ENCODE measurements at places on chromosomes 5 and 9.

GRCh38 chr9:133943036-133943780 lies 48.9 kb downstream of the VAV2 start:
- DNase-seq: no peak

- peak; percentile 37 for DNase-seq
Observed at GRCh38 chr9:127214421-127215267, 49.9 kb upstream of the GARNL3 start.

DNA sequence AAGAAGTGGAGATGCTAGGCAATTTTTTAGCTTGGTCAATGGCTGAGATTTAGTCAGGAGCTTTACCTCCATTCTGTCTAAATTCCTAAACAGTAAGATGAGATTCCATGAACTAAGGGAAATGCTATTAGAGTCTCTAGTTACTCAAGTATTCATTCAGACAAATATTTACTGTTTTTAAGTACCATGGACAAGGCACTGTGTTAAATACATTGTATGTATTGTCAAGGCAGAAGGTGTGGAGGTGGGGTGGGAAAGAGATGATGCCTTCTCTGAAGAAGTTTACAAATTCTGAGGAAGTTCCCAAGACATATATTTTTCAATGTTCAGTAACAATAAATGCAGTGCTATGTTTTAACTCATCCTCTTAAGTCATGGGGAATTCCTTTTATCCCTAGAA lies 459.9 kb upstream of the NMUR2 start:
- no peak for DNase-seq

- DNase-seq: no peak
Observed at GRCh38 chr9:106857811-106858470, 5.0 kb upstream of the ZNF462 start.

GRCh38 chr5:149048811-149049210 lies 14.1 kb downstream of the SH3TC2 start:
- no peak for DNase-seq

- DNase-seq: no peak
Observed at GRCh38 chr5:66170195-66170919, 26.3 kb downstream of the SREK1 start.

- no peak for DNase-seq
Observed at GRCh38 chr5:75214928-75215327, 21.8 kb downstream of the ANKRD31 start.

DNA sequence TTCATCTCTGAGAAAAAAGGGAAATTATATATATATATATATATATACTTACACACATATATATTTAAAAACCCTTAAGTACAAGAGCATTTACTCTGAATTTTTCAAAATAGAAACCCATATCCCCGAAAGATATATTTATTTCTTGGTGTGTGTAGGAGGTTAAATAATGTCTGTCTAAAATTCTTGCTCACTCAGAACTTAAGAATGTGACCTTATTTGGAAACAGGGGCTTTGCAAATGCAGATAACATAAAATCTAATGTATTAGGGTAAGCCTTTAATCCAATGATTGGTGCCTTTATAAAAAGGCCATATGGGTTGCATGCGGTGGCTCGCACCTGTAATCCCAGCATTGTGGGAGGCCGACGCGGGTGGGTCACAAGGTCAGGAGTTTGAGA lies 517.3 kb upstream of the TLE4 start:
- DNase-seq: no peak

DNA sequence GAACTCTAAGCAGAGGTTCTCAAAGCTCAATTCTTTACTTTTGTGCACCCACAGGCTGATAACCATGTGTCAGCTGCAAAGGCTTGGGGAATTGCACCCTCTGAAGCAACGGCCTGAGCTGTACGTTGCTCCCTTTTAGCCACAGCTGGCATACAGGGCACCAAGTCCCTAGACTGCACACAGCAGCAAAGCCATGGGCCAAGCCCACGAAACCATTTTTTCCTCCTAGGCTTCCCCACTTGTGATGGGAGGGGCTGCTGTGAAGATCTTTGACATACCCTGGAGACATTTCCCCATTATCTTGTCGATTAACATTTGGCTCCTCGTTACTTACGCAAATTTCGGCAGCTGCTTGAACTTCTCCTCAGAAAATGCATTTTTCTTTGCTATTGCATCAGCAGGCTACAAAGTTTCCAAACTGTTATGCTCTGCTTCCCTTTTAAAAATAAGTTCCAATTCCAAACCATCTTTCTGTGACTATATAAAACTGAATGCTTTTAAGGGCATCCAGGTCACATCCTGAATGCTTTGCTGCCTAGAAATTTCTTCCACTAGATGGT lies 23.0 kb downstream of the KIAA0825 start:
- no peak for DNase-seq

- no peak for DNase-seq
Observed at GRCh38 chr9:108850293-108850897, 5.4 kb downstream of the ACTL7B start.

DNA sequence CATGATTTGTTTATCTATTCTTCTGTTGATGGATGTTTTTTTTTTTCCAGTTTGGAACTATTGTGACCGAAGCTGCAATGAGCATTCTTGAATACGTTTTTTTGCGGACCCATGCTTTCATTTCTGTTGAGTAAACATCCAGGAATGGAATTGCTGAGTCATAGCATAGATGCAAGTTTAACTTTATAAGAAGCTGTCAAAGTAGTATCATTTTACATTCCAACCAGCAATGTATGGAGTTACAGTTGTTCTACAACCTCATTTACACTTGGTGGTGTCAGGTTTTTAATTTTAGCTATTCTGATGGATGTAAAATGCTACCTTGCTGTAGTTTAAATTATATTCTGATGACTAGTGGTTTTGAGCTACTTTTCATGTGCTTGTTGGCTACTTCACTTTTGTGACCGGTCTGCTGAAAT lies 49.0 kb downstream of the NPR3 start:
- no peak for DNase-seq

DNA sequence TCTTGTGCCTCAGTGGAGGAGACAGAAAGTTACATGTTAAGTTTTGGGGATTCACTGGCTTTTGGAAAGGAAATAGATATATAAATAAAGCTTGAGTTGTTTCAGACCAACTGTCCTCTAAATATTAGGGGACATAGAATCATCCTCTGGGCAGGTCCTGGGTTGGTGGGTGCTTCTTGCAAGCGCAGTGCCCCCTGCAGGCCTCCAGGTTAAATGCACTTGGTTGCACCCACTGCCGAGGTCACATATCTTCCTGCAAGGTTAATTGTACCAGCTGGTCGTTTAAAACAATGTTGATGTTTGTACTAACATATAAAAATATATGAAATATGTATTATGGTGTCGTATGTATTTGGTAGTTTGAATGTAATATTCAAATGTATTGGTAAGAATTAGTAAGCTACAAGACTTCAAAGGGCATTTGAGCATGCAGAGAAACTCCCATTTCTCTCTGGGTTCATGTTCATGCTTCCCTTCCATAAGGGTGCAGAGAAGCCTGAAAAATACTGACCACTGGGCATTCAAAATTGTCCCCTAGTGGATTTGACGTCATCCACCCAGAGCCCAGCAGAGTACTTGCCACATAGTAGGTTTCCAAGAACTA lies 87.0 kb downstream of the ZNF618 start:
- no peak for DNase-seq

DNA sequence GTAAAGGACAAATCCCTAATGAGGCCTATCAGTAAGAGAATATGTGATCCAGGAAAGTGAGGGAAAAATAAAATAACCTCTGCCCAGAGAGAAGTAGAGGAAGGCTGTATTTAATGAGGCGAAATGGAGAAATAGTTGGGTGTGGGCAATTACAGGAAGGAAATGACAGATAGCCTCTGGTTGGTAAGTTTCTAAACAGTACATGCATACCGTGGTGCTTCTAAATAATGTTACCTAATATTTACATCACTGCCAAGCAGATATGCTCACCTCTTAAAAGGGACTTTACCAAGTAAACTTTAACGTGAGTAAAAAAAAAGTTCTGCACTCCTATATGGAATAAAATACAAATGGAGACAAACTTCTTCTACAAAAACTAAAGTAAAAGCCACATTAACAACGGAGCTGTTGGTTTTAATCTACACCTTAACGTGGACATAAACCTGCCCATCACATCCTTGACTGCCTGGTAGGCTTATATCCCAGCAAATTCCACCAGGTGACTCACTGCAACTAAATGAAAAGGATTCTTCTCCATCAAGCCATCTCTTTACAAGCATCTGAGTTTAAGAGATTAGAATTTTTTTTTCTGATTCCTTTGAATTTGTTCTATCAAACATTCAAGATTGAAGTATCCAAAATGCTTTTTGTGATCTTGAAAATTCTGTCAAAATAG lies 12.4 kb downstream of the NFIL3 start:
- no peak for DNase-seq

GRCh38 chr5:118611332-118611945 lies 376.9 kb downstream of the DTWD2 start:
- DNase-seq: no peak

GRCh38 chr5:111954516-111955395 lies 197.8 kb upstream of the NREP start:
- no peak for DNase-seq

DNA sequence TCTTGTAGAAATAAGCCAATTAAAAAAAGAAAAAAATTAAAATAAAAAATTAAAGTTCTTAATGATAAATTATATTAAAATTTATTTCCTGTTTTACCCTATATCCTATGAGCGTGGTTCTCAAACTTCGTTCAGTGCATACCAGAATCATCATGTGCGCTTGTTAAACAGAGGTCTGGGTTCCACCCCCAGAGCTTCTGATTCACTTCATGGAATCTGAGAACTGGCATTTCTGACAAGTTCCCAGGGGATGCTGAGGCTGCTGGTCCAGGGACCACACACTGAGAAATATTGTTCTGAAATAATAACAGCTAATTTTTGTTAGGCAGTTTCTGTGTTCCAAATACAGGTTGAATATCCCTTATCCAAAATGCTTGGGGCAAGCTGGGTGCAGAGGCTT lies 79.3 kb downstream of the TMC1 start:
- DNase-seq: no peak

DNA sequence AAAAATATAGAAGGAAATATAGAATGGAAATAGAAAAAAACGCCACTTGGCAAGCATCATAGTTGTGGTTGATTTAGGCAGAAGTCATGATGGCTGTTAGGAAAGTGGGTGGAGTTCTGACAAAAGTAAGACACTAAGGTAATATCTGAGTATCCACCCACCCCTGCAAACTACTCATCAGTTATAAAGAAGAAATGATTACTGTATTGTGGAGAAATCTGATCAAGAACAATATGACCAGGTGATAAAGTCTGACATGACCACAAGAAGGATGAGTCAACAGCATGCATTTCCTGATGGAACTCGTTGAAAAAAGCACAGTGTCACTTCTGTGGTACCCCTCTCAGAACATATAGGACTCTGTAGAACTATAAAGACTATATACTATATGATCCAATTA lies 343.4 kb upstream of the PAPPA start:
- no peak for DNase-seq

DNA sequence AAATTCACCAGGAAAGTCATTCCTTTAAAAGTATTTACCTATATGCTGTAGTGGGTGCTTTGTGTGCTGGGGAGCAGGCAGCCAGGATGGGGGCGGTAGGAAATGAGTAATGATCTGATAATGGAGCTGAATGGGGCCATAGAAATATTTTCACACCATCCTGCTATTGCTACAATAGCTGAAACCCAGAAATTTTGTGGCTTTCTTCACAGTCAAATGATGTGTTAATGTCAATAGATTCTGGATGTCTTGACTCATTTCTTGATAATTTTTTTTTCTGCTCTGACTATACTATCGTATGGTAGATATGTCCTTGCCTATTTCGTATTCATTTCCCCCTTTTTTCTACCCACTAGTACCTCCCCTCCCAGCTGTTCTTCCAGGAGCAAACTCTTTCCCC lies 59.5 kb downstream of the RORB start:
- DNase-seq: no peak

- no peak for DNase-seq
Observed at GRCh38 chr5:135440916-135441315, 6.2 kb downstream of the DCANP1 start.

- no peak for DNase-seq
Observed at GRCh38 chr9:35726931-35727330, 5.1 kb downstream of the TLN1 start.

- peak; percentile 61 for DNase-seq
Observed at GRCh38 chr5:73158313-73158712, 14.7 kb upstream of the TMEM174 start.

DNA sequence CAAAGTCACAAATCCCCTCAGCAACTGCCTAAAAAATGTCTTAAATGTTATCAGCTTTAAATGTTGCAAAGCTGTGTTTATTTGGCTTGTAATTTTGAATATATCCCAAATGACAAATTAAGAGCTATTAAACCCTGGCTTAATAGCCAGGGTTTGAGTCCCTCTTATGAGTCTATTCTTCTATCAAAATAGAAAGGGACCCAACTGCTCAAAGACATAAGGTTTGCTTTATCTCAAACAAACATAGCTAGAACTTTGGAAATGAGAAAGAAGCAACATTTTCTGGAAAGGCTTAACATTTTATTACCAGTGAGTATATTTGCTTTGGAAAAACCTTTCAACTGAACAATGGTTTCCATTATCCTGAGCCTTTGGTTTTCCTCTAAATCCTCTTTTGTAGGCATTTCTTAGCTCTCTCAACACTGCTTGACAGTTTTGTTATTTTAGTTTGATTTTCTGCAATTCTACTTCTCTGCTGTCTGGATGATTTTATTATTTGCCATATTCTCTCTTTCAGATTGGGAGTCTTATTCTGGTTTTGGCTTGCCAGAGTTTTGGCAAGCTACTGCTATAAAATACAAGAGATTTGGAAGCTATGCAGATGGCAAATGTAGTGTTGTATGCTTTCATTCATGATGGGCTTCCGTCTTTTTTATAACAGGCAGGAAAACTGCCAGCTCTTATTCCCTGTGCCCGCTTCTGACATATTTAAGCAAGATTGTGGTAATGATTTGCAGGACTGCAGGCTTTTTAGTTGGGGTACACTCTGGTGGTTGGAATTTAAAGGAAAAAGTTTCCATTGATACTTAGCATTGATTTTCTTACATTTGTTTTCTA lies 734.9 kb downstream of the DTWD2 start:
- no peak for DNase-seq
